ENCODE measurements at places on chromosomes 5 and 9.

DNA sequence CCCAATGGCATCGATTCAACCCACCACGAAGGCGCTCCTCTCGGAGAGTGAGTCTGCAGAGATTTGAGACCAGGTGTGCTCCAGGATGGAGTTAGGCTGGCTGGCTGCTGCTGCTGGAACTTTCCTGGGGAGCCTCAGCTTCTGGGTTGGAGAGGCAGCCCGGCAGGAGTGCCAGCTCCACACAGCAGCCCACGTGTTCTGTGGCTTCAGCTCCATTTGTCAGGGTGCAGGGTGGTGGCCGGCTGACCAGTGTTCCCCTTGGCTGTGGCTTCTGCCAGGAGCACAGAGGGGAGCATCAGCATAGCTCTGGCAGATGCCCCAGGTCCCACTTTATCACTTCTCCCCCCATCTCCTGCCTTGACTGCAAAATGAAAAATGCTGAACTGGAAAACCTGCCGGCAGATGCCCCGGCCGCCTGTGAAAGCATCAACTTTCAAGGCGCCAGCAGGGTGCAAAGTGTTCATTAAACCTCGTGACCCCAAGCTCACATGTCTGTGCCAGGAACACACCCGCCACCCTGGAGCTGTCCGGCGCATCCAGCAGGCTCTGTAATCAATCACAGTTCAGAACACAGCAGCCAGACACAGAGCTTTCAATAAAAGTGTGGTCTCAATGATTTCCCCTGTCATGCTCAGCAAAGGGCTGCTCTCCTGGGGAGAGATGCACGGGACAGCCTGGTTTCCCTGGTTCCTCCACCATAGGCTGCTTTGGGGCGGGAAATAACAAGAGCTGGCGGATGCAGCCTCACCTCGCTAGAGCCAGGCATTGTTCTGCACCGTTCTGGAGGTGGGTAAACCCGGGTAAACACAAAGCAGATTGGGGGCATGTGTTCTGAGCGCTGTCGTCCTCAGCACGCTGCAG, 53.2 kb downstream of the TRIP13 start:
- DNase-seq: no peak

- no peak for DNase-seq
Measured at GRCh38 chr9:87771316-87772006, 45.5 kb downstream of the CTSL start.

- no peak for DNase-seq
Measured at GRCh38 chr5:50702615-50703366, 36.4 kb downstream of the PARP8 start.

- no peak for DNase-seq
Measured at GRCh38 chr9:35287987-35288632, 126.3 kb downstream of the UNC13B start.

DNA sequence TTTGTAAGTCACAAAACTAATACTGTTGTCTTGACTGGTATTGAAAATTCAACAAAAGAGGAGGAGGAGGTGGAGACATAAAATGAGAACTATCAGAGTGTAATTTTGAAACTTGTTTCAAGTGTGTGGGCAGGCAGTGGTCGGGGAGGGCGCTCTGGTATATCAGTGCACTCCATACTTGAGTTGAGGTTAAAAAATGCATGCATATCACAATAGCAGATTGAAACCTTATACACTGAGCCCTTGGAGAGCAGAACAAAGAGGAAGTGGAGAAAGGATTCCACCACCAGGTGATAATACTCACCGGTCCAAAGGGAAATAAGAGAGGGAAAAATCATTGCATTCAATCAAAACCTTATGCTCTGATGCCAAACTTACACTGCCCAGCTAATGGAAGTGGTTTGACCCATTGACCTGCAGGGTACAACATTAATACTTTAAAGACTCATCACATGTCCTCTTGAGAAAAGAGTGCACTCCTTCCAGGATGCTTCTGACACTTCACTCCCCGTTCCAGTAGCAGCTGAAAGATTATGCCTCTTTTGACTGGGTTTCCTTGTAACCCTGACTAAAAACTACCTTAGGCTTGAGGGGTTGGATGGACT, 79.5 kb upstream of the FAM169A start:
- no peak for DNase-seq

GRCh38 chr5:177524539-177524900, 7.8 kb upstream of the DDX41 start:
- DNase-seq: no peak

- DNase-seq: peak; percentile 57
Measured at GRCh38 chr5:151093476-151093889, 12.6 kb upstream of the TNIP1 start.

- DNase-seq: no peak
Measured at GRCh38 chr9:105686936-105687335, 7.4 kb upstream of the TMEM38B start.

DNA sequence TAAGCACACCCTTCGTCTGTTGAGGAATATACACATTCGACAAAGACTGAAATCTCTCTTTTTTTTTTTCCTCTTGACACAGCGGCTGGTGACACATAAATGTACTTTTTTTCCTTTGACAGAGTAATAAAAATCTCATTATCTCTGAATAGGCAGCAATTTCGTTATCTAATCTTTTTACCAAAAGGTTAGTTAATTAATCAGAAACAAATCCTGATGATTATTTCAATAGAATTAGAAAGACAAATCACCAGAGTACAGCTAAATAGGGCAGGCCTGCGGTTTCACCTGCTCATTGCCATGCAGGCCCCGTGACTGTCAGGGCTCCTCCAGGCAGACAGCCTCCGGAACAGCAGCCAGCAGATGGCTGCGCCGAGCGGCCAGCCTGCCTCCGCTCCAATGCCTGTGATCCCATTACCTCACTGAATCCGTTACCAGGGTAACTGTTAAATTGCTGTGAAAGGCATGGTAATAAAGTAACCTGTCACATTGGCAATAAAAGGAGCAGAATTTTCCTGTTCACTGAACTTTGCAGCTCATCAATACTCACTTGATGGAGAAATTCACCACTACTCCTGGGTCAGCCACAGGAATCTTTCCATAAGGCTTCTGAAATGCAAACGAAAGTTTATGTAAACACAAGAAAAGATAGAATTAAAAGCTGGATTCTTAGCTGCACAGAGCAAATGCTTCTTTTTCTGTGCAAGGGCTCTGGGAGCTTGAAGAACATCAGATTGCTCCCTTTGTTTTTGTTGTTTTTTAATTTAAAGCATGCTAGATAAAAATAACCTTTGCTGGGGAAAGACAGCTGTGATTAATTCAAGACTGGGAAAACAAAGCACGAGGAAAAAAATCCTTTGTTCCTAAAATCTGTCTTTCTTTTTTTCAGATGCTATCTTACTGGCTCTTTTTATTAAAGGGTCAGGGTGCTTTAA, 666.4 kb upstream of the ZNF608 start:
- peak; percentile 90 for DNase-seq

- no peak for DNase-seq
Measured at GRCh38 chr5:95557841-95558240, 2.9 kb downstream of the ARSK start.

- DNase-seq: no peak
Measured at GRCh38 chr5:112270299-112271293, 148.5 kb downstream of the EPB41L4A start.

DNA sequence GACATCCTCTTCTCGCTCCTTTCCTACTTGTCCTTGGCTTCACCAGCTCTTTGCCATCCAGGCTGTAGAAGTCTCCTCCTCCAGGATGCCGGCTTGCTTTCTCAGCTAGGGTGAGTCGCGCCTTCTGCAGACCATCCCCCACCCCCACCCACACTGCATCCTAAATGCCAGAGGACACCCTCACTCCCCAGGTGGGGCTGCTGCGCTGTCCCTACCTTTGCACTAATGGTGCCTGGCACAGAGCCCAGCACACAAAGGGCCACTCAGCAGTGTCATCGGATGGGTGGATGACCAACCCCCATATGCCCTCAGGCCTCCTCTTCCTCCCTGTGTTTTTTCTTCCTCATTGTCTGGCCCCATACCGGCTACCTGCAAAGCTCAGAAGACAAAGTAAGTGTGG, 14.8 kb downstream of the IL9 start:
- DNase-seq: no peak

GRCh38 chr5:171010816-171011215, 149.0 kb downstream of the RANBP17 start:
- DNase-seq: no peak

- no peak for DNase-seq
Measured at GRCh38 chr5:167402671-167403070, 888.8 kb upstream of the WWC1 start.

GRCh38 chr5:95953021-95953702, 8.5 kb downstream of the ELL2 start:
- DNase-seq: no peak

DNA sequence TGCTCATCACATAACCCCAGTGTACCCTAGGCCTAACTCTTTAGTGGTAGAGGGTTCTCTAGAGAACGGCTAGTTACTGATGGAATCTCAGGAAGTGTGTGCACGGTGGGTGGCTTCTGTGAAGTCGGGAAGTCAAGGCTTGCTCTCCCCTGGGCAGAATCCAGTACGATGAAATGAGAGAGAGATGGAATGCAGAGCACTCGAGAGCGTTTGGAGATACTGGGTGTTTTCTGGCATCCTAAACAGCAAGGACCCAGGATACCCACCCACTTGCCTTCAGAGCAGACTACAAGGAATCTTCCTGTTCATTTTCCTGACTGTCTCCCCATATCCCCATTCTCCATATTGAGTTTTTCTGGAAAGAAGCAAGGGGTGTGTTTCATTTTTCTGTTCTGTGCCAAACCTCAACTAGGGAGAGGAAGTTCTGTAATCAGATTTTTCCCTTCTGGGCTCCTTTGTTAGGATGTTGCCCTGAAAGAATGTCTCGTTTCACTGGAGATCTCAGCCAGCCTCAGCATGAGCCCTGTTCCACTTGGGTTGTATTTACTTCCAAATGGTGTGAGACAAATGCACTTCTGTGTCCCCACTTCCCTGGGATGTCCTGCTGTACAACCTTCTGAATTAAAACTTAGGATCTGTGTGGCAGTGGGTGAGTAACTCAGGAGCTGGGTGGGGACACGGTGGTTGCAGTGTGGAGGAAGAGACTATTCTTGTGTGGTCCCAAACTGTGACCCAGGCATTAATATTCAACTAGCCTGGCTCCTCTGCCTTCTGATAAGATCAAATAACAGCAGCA, 108.9 kb upstream of the SPRY4 start:
- DNase-seq: no peak

DNA sequence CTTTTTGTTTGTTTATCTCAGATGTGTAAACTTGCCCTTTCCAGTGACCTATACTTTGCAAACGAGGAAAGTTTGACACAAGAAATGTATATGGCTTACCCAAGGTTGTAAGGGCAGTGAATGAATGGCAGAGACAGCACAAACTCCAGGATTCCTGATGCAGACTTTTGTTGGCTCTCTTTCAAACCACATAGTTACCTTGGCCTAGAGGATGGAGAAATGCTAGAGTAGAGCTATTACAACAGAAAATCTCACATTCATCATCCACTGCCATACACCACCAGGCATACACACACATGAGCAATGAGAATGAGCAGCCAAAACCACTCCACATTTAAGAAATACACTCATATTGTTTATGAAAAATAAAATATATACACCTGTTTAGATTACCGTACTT, 387.0 kb downstream of the TLR4 start:
- DNase-seq: no peak

GRCh38 chr5:145246961-145247744, 588.0 kb downstream of the PRELID2 start:
- DNase-seq: no peak

- DNase-seq: no peak
Measured at GRCh38 chr5:53487436-53487835, 7.0 kb downstream of the FST start.

DNA sequence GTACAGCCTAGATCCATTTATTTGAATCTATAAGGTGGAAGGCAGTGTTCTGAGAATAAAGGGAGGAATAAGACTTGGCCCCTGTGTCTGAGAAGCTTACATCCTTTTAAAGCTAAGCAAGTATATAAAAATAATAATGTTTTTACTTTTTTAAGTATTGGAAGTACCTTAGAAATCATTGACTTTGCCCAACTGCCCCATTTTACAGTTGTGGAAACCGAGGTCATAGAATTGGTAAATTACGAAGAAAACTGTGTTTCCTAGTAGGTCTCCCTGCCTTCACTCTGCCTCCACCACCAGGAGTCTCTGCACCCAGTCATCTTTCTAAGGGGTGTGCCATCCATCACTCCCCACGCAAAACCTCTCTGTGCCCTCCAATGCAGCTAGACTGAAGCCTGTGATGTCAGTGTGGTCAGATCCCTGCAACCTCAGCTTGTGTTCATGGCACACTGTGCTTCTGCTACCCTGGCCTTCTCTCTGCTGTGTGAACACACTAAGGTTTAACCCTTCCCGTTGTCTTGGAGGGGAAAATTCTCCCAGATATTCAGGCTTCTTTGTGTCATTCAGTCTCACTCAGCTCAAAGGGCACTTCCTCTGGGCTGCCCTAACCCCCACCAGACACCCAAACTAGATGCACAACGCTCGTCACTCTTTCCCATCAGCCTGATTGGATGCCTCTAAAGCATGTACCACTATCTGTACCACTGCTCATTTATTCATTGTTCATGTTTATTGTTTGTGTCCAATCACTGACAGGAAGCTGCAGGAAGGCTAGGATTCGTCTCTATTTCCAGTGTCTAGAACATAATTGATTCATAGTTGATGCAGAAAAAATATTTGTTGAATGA, 18.2 kb downstream of the ADRB2 start:
- DNase-seq: no peak

DNA sequence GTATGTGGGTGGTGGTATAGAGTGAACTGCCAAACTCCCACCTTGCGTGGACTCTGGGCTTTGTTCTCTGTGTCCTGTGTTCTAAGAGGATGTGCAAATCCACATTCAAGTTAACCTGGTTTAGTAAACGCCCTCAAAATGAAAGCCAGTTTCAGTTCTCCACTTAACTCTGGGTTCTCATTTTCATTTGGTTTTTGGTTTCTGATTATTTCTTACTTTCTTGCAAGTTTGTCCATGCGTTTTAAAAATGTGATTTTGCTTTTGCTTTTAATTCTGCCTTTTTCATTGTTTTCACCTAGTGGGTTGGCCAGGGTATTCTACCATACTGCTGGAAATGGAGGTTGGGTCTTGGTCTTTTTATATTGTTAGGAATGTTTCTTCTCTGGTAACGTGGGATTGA, 38.2 kb downstream of the GALNT10 start:
- no peak for DNase-seq

GRCh38 chr5:143182901-143183820, 220.3 kb downstream of the NR3C1 start:
- DNase-seq: peak; percentile 50

GRCh38 chr9:83706676-83707517, 861 bp downstream of the UBQLN1 start:
- peak; percentile 68 for DNase-seq
